ENCODE measurements at places on chromosomes 1 and 21.
A peak's percentile ranks its signal among the peaks of the same experiment; 100 is the strongest.

GRCh38 chr1:917076-917459, 6.7 kb upstream of the SAMD11 start:
- DNase-seq: no peak

DNA sequence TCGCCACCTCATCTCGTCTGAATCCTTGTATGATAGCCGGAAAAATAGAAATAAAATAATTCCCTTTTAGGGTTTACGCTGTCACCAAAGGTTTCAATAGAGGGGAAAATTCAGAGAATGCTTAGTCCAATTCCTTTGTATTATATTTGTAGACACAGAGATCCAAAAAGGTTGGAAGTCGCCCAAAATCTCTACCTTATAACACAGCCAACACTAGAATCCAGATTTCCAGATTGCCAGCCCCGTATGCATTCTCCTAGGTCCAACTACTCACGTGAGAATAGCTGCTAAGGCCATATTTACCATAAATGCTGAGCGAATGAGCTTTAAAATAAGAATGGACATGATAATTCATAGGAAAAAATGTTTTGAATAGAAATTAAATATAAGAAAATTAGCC, 124.5 kb downstream of the KCNK1 start:
- no peak for DNase-seq

DNA sequence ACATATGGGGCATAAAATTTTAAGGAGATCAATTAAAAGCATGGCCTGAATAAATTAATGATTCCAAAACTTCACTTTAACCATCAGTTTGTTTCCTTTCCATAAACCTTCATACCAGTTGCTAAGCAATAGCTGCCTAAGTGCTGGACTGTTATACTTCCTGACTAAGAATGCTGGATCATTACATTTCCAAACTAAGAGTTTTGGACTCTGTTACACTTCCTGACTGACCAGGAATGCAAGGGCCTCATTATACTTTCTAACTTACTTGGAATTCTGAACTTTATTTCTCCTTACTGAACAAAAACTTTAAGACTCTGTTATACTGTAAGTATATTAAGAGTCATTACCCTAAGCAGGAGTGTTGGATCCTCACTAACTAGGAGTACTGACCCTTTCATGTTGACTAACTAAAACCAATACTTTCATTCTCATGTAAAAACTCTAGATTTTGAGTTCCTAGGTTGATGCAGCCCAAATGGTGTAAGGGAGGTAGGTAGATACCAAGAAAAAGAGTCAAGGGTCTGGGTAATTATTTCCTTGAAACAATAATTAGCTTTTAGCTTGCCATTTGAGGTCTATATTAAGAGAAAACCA, 118.2 kb downstream of the FAF1 start:
- no peak for DNase-seq

DNA sequence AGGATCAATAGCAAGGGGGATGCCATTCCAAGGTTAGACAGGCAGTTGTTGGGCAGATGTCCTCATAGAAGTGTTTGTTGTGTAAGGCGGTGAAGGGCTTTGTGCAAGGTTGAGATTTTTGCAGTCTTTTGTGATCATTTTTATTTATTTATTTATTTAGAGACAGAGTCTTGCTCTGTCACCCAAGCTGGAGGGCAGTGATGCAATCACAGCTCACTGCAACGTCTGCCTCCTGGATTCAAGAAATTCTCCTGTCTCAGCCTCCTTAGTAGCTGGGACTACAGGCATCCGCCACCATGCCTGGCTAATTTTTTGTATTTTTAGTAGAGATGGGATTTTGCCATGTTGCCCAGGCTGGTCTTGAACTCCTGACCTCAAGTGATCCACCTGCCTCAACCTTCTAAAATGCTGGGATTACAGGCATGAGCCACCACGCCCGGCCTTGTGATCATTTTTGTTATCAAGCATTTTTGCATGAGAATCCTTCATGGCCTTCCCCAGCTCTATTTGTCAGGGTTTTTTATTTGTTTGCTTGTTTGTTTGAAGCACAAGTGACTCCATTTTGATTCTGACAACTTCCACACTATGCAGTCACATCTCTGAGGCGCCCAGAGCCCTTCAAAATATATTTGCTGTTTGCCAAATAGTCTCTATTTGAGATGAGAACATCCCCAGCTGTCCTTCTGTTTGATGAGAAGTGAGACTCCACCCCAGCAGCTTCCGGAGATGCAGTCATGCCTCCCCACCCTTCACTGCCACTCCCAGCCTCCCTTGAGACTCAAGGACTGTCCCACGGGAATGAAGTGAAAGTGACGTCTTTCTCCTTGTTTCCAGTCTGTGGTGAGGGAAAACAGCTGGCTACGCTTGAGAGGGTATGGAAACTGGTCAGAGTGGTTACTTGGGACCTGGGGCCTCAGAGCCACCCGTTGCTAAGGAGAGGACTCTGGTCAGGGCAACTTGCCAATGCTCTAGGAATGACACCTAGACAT, 38.0 kb downstream of the TMEM50B start:
- peak; percentile 54 for DNase-seq

GRCh38 chr1:160488347-160489058, 34.6 kb downstream of the SLAMF6 start:
- no peak for DNase-seq

DNA sequence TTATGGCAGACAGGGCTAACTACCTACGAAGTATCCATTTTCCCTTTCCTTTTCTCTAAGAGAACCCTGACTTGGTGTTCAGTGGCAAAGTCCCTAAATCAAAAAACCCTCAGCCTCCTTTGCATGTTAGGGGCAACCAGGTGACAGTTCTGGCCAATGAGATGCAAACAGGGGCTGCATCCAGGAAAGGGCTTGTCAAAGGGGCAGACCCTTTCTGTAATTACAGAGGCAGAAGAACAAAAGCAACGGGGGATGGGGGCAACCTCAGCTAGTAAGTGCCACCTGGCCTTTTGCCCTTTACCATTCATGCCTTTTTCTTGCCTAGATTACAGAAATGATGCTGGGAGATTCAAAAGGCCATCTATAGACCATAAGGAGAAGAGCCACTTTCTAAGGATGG, 34.4 kb downstream of the GLUL start:
- DNase-seq: no peak

GRCh38 chr1:228085287-228085951, 2.9 kb downstream of the ARF1 start:
- DNase-seq: peak; percentile 83

DNA sequence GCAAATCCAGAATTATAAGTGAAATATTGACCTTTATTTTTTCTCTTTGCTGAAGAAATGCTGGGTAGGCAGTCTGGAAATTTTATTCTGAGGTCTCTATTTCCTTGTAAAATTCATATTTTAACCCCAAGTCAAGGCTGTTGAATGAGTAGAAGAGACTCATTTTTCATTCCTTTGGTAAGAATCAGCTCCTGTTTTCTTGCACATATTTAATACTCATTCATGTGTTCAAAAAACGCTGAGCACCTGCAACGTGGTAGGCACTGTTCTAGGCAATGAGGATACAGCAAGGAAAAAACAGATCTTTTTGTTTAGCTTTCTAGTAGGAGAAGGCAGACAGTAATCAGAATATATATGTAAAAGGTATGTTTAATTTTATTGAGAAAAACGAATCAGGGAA, 1.5 kb downstream of the PRKAA2 start:
- DNase-seq: no peak

All from inflammatory macrophage treated with lipopolysaccharide for 4 hours (primary cell).